ENCODE measurements at places on chromosomes 3 and 15.

- DNase-seq, result no peak
These were observed 75.7 kb downstream of the CACNA1D start for GRCh38 chr3:53570081-53570480.

DNA sequence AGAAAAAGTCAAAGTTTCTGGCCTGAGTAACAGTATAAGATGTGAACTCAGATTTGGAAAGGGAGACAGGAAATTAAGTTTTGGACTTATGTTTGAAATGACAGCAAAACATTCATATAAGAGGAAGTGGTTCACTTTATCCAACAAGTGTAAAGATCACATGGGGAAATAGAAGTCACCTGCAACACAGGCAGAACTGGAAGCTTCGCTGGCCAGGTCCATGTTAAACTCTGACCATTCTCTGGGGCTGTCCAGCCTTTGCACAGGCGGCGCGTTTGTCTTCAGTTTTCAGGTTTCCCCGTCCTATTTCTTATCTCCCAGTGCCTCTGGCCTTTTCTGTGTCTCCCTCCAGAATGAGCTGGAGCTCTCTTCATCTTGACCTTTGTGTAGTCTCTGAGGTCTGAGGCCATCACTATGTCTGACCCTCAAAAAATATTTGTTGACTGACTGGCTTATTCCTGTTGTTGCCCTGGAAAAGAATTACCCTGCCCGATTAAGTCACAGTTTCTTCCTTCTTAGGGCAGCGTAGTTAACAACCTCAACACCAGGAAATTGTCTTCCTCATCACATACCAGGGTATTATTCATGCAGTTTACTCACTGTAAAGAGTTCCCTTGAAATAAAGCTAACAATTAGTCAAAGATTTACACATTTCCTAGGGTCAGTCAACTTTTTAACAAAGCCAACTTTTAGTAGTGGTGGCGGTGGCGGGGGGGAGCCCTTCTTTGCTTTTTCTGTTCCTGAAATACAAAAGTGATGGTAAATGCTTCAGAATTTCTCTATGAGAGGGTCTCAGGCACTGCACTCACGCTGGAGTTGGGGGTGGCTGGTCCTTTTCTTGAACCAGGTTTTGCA, 959 bp upstream of the RASA2 start:
- DNase-seq, result peak; percentile 98

DNA sequence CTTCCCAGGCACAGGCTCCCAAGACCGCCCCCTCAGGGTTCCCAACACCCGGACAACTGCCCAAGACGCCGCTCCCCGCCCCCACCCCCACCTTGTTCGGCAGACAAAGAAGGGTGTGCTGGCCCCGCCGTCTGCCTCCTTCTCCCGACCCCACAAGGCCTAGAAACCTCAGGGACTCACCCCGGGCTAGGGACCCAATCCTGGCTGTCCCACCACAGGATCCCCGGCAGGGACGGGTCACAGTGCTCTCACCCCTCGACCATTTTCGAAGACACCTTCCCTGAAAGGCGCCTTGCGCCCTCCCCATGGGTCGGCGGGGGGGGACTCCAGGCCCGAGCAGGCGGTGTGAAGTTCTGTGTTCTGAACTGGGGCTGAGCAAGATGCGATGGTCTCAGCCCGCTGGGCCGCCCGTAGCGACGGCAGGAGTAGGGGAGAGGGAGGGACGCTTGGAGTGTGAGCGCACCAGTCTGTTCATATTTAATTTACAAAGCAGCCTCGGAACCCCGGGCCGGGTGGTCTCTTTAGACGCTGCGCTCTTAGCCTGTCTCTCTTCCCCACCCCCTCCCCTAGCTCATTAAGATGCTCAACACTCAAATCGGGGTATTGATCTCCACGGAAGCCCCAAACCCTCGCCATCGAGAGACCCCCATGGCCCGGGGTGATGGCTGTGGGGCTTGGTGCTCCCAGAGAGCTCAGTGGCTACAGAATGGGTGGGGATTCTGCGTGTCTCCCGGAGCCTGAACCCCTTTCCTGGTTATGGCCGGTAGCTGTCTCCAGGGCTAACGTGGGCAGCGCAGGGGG, 1.4 kb upstream of the ISLR2 start:
- DNase-seq, result no peak

DNA sequence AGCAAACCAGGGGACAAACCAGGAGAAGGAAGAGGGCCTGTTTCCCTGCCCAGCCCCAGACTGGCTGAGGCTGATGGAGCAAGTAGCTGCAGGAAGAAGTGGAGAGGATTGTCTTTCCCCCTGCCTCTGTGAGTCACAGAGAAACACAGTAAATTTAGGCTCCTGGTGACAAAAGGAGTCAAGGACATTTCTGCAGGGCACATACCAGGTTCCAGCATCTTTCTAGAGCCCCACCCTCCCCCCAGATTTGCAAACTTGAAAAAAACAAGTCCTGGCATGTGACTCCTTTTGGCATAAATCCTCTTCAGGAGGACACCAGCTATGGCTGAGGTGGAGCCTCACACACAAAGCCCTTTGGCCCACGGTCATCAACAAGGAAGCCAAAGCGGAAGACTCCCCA, 17.8 kb downstream of the PLD1 start:
- peak; percentile 66 for DNase-seq

DNA sequence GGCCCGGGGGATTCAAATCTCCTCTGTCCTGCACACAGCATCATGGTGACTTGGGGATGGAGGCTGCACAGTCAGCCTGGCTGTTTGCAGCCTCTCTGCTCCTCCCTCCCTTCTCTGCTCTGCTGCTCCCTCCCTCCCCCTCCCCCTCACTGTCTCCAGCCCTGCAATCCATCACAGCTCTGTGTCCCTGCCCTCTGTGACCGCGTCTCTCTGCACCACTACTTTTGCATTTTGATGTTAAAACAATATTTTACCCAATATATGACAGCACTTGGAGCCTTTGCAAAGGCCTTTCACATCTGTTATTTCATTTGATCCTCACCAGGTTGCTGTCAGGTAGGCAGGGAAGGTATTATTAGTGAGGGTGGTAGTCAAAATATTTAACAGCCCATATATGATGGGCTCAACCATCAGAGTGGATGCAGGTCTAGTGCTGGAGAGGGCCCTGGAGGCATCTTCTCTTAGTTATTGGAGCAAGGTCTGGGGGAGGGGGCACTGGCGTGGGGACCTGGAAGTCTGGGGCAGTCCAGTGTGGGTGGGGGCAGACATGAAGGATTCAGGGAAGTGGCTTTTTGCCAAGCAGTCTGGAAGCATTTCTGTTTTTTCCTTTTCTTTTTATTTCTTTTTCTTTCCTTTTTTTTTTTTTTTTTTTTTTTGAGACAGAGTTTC, 16.3 kb upstream of the VPS8 start:
- DNase-seq, result no peak

- DNase-seq, result no peak
These were observed 612 bp downstream of the UBA5 start for GRCh38 chr3:132660811-132661070.

- no peak for DNase-seq
These were observed 50.9 kb upstream of the HACD2 start for GRCh38 chr3:123635717-123636116.

- DNase-seq, result no peak
These were observed 96.6 kb downstream of the SEMA6D start for GRCh38 chr15:47813748-47814384.

DNA sequence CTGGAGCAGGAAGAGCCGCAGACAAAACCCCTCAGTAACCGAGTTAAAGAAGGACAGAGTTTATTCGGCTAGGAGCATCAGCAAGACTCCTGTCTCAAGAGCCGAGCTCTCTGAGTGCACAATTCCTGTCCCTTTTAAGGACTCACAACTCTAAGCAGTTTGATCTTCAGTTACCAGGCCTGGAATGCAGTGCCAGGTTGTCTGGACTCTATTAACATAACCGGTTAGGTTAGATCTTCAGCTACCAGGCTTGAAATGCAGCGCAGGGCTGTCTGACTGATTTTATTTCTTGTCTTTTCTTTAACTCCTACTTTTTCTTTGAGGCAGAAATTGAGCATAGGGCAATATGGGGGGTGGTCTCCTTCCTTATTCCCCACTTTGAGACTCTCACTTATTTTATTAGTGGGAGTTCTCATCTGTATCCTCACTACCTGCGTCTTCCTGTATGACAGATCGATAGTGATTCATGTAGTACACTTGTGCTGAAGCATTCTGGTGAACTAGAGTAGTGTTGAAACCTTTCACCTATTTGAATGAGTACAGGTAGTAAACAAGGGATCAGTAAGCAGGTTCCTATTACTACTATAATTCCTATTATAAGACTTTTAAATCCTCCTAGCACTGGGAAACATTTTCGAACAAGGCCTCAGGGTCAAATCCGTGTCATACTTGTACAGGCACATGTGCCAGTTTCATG, 325.0 kb downstream of the CGGBP1 start:
- DNase-seq, result no peak

DNA sequence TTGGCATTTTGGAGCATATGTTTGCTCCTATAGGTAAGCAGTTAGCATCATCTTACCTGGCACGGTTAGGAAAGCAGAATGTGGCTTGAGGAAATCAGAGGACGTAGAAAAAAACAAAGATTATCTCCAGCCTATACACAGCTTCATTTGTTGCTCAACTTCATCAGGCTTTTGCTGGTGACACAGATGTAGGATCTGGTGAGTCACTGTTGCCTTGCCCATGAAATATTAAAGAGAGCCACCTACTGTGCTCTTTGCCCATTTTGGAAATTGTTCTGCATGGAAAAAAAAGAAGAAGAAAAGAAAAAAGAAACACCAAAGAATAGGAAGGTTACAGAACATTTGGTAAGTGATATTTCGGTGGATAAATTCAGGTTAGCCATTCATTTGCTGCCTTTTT, 3.8 kb downstream of the IL1RAP start:
- no peak for DNase-seq

GRCh38 chr3:188861842-188862744, 309.7 kb upstream of the TPRG1 start:
- DNase-seq, result peak; percentile 10

- DNase-seq, result no peak
These were observed 20.7 kb upstream of the PPARG start for GRCh38 chr3:12268049-12268735.

- DNase-seq, result no peak
These were observed 8.5 kb downstream of the MBNL1 start for GRCh38 chr3:152277198-152277597.

GRCh38 chr15:93233710-93234109, 144.7 kb upstream of the RGMA start:
- DNase-seq, result no peak

GRCh38 chr3:170307671-170308405, 49.7 kb upstream of the SKIL start:
- DNase-seq, result no peak

DNA sequence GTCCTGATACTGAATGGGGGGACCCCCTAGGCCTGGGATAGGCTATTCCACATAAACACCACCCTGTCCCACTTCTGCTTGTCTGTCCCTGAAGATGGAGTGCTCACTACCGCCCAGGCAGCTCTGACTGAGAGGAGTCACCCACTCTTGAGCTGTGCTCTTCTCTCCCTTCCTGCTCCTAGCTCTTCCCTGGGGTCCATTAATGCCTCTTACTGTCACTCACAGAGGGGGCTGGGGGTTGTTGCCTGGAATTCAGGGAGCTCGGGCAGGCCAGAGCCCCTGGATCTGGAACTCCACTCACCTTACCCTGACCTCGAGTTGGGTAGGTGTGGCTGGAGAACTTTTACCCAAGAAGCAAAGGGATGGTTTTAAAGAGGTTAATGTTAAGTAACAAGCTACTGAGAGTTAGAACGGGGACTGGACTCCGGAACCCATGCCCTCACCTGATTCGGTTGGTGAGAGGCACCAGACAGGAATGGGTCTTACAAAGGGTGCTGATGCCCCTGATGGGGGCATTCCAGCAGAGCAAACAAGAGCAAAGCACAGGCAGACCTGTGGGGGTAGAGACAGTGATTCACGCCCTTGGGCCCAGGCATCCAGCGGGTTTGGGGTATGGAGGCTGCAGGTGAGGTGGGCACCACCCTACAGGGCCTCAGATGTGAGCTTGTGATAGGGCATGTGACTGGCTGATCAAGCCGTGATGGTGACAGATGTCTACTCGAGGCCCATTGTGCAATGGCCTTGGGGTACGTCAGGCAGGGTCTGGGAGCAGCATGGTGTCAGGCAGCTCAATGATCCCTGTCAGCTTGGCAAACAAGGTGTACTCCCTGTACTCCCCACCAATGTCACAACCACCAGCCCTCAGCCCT, 5.4 kb downstream of the NBEAL2 start:
- DNase-seq, result no peak

- no peak for DNase-seq
These were observed 11.6 kb downstream of the ARPP19 start for GRCh38 chr15:52557274-52557641.

DNA sequence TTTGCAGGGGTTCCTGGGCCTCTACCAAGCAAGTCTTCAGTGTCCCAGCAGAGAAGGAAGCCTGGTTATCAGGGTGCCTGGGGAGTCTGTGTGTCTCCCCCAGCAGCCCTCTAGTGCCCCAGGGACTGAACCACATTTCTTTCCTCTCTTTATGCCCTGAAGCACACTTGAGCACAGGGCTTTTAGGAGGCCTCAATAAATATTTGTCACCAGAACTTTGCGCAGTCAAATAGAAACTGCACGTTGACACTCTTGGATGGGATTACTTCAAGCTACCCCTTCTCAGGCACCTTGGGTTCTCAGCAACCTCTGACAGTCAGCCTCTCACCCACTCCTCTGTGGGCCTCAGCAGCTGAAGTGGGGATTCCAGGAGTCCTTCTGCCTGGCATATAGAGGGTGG, 226.6 kb upstream of the HES1 start:
- DNase-seq, result no peak

DNA sequence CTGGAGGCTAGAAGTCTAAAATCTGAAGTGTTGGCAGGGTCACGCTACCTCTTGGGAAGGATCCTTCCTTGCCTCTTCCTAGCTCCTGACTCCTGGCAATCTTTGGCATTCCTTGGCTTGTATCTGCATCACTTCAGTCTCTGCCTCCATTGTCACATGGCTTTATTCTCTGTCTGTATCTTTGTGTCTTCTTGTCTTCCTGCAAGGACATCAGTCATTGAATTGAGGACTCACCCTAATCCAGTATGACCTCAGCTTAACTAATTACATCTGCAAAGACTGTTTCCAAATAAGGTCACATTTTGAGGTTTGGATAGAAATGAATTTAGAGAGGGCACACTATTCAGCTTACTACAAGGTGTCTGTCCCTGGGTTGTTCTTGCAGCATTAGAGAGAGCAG, 31.1 kb upstream of the UTS2B start:
- DNase-seq, result no peak

DNA sequence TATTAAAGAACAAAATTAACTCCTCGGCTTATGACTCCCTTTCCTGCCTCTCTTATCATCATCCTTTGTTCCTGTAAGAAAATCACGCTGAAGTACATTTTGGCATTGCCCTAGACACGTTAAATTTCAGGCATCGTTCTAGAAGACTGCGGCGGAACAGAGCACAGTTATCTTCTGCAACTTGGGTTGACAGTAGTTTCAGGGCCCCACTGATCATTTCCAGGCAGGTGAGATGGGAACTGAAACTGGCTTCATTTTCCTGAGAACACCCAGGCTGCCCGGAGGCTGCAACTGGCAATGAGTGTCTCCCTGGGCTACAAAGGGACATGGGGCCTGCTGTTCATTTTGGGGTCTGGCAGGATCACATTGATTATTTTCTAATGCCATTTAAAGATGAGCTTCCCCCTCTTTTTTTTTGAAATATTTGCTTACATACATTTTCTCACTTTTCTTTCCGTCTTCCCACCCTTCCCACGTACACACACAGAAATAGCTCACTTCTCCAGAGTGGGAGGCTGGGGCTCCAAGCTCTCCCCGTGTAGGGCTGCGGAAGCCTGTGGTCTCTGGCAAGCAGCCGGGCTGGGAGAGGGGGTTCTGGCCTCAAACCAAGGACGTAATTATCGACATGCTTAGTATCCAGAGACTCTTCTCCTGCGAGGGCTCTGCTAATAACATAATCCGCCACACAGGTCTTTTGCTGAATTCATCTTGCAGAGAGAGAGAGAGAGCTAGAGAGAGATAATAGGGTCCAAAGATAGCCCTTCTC, 267.4 kb downstream of the ABHD5 start:
- no peak for DNase-seq

Data from kidney capillary endothelial cell (primary cell).